ENCODE measurements at places on chromosomes 4 and X.

GRCh38 chr4:102076622-102077021, 268.7 kb downstream of the SLC39A8 start:
- no peak for DNase-seq

GRCh38 chr4:13527981-13528820, 16.1 kb downstream of the NKX3-2 start:
- DNase-seq, result no peak

GRCh38 chr4:10013722-10014121, 7.6 kb downstream of the SLC2A9 start:
- no peak for DNase-seq

GRCh38 chr4:24794916-24795665, at the start of gene SOD3:
TSS of gene SOD3 (plus strand) at chr4:24795573. CDS start at chr4:24799522, 3,949 bp downstream.
- DNase-seq, result no peak

- no peak for DNase-seq
Measured at GRCh38 chr4:116118221-116118620, 967.2 kb downstream of the TRAM1L1 start.

DNA sequence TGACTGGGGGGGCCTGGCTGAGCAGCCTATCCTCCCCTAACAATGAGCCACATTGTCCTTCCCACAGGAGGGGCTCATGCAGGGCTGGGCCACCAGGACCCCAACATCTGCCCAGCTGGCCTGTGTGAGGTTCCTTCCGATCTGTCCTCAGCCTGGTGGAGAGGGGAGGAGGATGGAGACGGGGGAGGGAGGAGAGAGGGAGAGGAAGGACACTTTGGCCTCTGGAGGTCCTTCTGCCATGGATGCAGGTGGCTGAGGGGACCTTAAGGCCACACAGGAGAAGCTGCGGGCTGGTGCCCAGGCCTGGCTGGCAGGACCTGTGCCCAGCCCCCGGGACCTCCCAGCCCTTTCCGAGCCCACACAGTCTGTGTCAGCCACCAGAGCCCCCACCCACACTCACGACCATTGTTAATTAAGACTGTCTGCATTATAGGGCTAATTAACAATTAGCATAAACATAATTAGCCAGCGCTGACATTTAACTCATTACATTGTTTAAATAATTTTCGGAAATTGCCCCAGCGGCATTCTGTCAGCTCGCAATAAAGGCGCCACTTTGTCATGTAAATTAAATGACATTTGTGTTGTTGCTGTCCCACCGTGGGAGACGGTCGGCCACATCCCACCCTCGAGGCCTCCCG, 53.0 kb upstream of the NKX1-1 start:
- no peak for DNase-seq

DNA sequence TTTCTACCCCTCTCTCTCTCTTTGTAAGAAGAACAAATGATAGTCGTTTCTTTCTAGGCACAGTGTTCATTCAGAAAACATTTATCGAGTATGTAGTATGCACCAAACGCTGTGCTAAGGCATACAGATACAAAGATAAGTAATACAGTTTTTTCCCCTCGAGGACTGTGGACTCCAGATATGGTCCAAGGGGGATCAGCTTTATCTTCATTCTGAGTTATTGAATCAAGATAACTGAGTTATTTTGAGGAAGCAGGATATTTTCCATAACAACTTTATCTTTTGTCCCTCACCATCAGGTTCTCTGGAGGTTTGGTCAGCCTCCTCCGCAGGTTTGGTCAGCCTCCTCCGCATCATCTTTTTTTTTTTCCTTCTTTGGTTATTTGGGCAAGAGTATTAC, 15.0 kb downstream of the EREG start:
- no peak for DNase-seq

DNA sequence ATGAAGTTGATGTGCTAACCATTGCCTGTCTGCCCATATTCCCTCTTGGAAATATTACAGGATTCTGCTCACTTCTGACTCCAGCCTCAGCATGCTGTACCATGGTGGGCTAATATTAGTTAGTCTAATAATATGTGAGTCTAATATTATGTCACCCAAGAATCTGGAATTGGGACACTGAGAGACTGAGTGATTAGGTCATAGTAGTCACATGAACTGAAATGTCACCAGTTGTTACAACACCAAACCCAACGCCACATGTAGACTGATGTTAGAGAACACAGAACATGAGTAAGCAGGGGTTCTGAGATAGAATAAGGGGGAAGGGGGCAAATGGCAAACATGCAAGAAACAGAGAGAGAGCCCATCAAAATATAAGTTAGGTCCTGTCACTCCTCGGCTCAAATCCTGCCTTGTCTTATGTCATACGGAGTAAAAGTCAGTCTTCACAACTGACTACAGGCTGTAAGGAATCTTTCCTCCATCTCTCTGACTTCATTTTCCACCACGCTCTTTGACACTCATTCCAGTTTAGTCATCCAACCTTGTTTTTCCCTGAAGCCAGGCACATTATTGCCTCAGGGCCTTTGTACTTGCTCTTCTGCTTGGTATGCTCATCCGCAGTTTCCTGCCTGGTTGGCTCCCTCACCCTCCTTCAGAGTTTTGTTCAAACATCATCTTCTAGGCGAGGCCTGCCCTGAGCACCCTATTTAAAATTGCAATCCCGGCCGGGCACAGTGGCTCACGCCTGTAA, 9.6 kb upstream of the SLAIN2 start:
- DNase-seq, result peak; percentile 93

Measured in keratinocyte (primary cell).